ENCODE measurements at places on chromosomes 7 and 10.

DNA sequence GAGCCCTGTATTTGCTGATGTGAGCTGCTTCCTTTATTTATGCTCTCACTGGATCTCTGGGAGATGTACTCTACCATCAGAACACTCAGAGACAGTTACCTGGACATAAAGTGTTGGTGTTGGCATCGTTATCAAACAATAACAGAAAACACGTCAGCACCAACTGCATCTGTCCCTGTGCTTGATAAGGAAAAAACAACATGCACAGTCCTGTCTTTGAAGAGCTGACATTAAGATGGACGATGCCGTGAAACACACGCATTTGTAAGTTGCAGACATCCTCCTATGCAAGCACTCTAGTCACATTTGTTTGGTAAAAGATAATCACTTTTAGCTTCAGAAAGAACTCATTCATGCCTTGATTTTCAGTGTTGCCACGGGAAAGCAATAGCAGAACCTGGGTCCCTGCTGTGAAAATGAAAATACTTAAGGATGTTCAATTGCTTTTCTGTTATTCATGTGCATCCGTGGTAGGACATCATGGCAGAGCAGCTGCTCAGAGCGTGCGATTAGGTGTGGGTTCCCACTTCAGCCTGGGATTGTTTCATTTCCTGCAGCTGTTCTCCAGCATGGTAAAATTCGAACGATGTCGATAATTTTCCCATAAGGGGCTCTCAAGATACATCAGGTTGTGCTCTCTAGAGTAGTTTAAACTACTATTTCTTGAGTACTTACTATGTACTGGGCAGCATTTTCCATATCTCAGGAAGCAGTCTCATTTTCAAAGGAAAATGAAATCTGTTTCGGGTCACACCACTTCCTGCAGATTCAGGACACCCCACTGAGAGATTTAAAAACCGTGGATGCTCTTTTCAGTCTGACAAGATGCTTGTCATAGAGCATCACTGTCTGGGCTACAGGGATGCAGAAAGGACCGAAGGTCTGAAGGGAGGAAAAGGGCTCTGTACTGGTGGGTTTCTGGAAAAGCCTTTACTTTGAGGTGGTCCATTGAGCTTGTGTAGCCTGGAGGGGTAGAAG is 248.7 kb downstream of the CAMK1D start:
- DNase-seq: no peak

DNA sequence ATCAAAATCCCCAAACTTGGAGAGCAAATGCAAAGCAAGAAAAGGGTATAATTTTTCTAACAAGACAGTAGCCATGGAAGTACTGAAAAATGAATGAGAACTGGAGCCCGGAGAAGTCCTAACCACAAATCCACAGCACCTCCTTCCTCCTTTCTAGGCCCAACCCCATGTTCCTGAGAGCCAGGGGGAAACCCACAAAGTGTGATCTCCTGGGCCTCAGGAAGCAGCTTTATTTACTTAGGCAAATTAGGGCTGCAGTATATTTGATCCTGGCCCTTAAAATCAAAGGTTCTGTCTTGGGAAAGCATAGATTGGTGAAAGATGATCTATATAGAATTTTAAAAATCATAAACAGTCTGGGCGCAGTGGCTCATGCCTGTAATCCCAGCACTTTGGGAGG is 103.0 kb downstream of the DOCK4 start:
- no peak for DNase-seq

GRCh38 chr7:150787321-150788281 is 12.6 kb downstream of the TMEM176B start:
- DNase-seq: no peak

DNA sequence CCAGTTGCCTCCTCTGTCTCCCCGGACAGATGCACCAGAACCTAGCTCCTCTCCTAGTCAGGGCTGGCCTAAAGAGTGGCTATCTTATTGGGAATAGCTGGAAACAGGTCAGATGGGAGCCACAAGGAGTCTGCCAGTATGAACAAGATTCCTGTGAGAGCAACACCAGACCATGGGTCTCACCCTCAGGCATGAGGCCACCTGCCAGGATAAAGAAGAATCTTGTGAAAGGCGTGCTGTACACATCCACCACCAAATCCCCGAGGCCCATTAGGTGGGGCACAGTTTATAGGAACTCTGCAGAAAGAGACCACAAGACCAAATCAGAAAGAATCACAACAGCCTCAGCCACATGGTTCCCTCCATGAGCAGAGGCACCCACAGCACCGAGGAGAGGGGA is 325.9 kb downstream of the TNS3 start:
- DNase-seq: no peak

- DNase-seq: no peak
These were observed 38.2 kb downstream of the DLG5 start for GRCh38 chr10:77888356-77888703.

- no peak for DNase-seq
These were observed 156.4 kb downstream of the PRPF18 start for GRCh38 chr10:13743101-13743693.
